ENCODE measurements at places on chromosomes 5 and 9.

- no peak for DNase-seq
Observed at GRCh38 chr5:54518146-54518817, 723 bp downstream of the SNX18 start.

DNA sequence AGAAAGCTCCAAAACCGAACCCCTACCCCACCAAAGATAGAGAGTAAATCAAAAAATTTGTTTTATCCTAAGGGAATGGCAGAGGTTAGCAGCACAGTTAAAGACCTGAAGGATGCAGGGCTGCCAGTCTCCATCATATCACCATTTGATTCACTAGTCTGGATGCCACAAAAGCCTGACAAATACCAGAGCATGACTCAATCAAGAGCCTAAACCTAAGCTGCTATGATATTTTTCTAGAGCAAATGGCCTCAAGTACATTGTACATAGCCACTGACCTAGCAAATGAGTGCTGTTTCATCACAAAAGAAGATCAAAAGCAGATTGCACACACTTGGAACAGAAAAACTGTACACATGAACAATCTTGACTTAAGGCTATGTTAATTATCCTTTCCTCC lies 48.0 kb downstream of the DPYSL3 start:
- DNase-seq = no peak

GRCh38 chr5:14806456-14806855 lies 65.1 kb downstream of the ANKH start:
- peak; percentile 96 for DNase-seq

GRCh38 chr5:82142928-82143577 lies 135.1 kb downstream of the RPS23 start:
- no peak for DNase-seq
